Foreskin keratinocyte (primary cell): ENCODE measurements at places on chromosomes 12 and 14. TPM values are rescaled to one million over a fixed set of nuclear protein-coding genes. Genes with fewer than 3 reads are reported as not detected.

DNA sequence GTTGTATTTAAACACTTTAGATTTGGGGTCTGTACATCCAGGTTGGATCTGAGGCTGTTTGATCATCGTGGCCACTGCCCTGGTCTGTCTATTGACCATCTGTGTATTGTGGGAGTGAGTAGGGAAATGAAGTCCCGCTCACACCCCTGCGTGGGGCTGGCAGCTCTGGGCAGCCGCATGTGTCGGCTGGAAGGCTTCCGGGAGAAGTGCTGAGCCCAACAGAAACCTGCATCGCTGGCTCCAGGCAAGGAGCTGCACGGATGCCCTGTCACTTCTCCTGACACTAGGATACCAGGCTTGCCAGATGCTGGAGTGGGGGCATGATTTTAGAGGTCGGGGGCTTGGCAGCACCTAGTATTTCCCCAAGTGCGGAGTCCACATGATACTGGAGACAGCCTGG lies 93.6 kb downstream of the PHETA1 start:
- no peak for DNase-seq

- no peak for DNase-seq
These were observed 137.4 kb upstream of the C14orf180 start for GRCh38 chr14:104442107-104442551.

Gene CCDC38
- not detected in 2 replicates for polyA plus RNA-seq

DNA sequence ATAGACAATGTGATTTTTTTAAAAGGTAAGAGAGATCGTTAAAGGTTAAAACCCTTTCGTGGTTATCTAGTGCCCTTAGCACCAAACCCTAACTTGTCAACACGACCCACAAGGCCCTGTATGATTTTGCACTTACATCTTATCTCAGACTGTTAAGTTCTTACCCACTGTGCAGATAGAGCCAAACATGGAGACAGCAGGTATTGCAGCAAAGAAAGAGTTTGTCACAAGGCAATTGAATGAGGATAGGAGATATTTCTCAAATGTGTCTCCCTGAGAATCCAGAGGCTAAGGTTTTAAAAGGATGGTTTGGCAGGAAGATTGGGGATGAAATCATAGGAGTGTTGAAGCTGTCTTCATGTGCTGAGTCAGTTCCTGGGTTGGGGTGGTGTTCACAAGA lies 313.4 kb downstream of the AEBP2 start:
- no peak for DNase-seq

Gene GALNT6
- 25.2 and 26.0 TPM in 2 replicates for polyA plus RNA-seq

DNA sequence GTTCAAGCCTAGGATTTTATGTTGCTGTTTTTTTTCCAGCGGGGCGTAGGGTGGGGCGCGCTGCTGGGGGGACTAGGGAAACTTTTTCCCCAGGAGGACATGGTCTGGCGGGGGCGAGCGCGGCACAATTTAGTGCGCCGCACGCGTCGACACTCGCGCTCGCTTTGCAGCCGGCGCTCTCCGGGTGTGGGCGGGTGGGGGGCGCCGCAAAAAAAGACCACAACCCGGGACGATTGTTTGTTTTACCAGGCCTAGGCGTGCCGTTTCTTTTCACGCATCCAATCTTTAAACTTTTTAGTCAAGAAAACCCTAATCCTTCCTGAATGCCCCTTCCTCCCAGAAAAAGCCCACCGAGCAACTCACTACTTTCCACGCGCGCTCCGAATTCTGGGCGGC lies 865 bp upstream of the ZFP36L1 start:
- no peak for DNase-seq

DNA sequence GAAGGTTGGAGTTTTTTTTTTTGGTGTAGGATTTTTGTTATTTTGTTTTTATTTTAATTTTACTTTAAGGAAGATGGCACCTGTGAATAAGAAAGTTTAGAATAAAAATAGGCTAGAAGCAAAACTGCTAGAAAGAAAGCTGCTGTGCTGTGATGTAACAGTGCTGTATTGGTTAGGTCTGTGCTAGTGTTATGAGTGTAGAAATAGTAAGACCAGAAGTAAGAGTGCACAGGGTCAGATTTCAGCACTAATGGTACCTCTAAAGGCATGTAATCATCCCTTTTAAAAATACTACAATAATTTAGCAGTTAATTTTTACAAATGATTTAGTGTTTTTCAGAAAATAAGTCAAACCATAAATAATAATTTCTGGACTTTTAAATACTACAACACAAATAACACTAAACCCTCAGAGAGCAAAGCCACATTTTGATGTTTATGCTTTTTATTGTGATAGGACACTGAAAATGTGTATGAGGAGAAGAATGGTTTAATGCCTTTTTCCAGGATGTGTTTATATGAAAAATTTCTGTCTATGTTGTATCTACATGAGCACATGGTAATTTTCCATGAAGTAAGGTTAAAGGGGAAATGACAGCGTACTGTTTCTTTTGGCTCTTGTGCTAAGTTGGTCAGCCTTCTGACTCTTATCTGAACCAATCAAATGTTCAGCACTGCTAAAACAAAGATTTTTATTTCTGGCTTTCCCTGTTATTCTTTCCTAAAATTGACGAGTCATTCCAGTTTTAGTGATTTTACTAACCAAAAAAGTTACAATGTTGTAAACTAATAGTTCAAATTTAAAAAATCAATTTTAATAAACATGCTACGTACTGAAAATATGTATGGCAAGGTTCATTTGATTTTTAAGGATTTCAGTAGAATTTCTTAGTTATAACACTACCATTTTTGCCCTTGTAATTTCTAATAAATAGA lies 96.1 kb downstream of the PPHLN1 start:
- no peak for DNase-seq
